Stimulated activated CD8-positive, alpha-beta memory T cell treated with anti-CD3 and anti-CD28 coated beads, Interleukin-15, amount 100 ng/mL, for 48 hours (primary cell): ENCODE measurements at places on chromosomes 12 and 14.

DNA sequence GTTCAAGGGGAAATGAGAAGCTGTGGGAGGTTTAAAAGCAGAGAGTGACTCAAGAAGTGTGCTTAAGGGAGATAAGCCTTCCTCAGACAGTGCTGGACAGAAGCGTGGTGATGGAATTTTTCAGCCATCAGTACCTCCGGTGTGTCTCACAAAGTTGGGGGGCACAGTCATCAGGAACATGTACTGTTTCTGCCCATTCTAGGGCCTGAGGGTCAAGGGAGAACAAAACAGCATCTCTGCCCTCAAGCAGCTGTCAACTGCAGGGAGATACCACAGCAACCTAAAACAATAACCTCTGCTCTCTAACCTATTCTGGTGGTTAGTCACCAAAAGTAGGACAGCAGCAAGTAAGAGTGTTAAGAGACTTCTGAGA, 2.0 kb upstream of the STON2 start:
- DNase-seq: no peak

DNA sequence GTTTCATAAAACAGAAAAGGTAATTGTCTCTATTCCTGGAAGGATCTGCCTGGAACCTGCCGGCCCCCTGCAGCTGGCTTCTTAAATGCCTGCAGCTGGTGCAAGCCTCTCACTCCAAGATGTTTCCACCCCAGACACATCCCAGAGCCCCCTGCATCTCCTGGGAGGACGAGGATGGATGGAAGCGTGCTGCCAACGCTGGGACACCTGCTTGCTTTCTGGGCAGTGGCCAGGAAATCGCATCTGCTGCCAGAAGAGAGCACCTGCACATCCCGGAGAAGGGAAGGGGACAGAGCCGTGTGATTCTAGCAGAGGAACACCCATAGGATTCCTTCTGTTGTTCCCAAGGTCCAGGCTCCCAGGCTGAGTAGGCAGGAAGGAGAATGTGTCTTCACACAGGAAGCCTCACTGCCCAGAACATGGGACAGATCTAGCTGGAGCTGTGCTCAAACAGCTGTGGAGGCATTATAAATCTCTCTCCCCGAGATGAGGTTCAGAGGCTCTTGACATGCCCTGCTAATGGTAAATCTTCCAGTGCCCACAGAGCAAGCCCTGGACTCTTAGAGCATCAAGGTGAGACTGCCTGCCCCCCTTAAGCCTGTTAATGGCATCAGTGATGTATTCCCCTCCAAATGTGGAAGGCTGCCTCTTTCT, 138.8 kb upstream of the MAP1LC3B2 start:
- no peak for DNase-seq

GRCh38 chr12:121983536-121984210, 38.0 kb upstream of the BCL7A start:
- DNase-seq: no peak

DNA sequence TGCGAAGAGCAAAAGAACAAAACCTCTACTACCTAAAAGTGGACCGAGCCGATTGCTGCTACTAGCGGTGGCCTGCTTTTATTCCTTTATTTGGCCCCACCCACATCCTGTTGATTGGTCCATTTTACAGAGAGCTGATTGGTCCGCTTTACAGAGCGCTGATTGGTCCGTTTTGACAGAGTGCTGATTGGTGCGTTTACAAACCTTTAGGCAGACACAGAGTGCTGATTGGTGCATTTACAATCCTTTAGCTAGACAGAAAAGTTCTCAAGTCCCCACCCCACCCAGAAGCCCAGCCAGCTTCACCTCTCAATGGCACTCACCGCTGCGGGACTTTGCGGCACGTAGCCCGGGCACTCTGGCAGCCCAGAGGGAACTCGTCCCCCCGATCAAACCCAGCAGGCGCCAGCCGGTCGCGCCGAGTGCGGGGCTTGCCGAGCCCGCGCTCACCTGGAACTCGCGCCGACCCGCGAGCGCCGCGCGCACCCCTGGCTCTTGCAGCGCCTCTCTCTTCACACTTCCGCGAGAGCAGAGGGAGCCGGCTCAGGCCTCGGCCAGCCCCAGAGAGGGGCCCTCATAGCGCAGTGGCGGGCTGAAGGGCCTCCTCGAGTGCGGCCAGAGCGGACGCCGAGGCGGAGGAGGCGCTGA, 8.7 kb upstream of the FGD4 start:
- no peak for DNase-seq

DNA sequence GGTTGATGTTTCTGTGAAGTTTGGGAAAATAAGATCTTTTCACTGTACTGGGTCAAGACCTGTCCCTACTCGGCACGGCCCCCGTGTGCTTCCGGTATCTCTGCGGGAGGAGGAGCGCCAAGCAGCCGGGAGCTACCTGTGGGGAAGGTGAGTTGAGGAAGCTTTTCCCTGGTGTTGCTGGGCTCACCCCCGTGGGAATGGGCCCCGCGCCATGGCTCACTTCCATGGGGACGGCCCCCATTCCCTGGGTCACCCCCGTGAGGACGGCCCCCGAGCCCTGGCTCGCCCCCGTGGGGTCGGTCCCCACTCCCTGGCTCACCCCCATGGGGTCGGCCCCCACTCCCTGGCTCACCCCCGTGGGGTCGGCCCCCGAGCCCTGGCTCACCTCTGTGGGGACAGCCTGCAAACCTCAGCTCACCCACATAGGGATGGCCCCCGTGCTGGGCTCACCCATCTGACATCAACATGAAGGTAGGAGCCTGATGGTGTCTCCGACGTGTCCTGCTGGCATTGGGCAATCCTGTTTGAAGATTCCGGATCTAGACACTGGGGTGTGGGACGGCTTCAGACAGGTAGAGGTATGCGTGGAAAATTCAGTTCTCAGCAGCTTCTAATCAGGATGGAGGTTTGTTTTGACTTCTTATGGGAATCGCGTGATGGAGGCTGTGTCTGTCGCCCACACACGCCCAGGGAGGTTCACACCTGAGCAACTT, 9.1 kb downstream of the LRCOL1 start:
- no peak for DNase-seq

DNA sequence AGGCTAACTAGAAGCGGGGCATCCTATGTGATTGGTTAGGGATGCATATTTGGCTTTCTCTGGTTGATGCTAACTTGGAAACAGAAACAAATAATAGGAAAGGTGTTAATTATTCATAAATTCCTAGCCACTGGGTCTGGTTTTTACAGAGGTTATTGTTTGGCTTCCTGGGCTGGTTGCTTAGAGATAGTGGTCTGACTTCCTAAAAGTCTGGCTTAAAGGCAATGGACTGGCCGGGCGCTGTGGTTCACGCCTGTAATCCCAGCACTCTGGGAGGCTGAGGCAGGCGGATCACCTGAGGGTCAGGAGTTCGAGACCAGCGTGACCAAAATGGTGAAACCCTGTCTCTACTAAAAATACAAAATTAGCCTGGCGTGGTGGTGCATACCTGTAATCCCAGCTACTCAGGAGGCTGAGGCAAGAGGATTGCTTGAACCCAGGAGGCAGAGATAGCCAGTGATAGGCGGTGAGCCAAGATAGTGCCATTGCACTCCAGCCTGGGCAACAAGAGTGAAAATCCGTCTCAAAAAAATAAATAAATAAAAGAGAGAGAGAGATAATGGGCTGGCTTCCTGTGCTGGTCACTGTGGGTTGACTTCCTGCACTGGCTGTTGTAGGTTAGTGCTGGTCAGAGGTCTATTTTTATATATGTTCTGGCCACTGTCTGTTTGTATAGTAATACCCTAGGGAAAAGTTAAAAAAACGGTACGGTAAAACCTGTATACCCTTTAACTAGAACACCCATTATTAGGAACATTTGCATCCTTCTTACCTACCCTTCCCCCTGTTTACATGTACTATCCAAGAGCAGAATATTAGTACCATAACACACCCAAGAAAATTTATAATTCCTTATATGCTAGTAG, 24.1 kb downstream of the OR6S1 start:
- DNase-seq: no peak
